Stimulated activated CD4-positive, alpha-beta T cell treated with anti-CD3 and anti-CD28 coated beads, TNF-alpha, amount 100 ng/mL, for 1 hour (primary cell): ENCODE measurements at places on chromosomes 2 and 18.

DNA sequence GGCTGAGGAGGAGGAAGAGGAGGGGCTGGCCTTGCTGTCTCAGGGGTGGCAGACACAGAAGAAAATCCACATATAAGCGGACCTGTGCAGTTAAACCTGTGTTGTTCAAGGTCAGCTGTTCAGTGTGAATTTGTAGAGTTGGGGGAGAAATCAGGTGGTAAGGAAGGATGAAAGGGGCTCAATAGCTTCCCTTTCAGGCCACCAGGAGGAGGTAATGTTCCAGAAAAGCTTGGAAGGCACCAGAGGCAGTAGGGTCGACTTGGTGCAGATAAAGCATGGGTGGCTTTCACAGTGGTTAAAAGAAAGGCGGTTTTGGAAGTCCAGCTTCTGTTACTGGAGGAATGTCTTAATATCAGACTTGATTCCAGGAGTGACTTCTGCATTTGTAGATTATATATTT, 167.4 kb downstream of the THSD7B start:
- no peak for DNase-seq

- DNase-seq, result no peak
Measured at GRCh38 chr2:119119076-119119785, 39.3 kb downstream of the C1QL2 start.

DNA sequence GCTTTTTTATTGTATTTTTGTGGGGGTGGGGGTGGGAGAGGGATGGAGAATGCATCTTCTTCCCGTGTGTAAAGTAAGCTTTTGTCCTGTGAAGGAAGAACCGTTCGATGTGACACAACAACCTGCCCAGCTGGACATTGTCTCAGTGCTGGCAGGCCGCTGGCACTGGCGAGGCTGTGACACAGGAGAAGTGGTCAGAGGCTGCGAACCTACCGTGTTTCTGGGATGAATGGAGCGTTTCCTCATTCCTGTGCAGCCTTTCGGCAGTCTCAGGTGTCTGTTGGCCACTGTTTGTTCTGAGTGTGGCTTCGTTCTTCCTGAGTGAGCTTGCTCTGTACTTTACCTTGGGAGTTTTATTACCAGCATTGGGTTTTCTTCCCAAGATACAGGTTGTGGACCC, 8.0 kb downstream of the RAMP1 start:
- DNase-seq, result no peak

DNA sequence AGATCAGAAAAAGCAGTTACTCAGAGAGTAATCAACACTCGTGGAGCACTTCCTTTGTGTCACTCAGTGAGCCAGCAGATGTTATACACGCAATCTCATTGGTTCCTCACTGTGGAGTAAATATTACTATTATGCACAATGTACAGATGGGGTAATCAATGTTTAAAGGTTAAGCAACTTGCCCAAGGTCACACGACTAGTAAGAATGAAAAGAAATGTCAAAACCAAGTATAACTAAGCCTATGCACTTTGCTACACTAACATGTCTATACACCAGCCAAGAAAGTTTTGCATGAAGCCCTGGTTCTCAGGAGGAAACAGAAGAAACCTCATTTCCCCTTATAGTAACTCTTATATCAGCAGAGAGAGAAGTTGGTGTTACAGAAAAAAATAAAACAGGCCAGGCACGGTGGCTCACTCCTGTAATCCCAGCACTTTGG, 5.4 kb downstream of the METTL21A start:
- no peak for DNase-seq

DNA sequence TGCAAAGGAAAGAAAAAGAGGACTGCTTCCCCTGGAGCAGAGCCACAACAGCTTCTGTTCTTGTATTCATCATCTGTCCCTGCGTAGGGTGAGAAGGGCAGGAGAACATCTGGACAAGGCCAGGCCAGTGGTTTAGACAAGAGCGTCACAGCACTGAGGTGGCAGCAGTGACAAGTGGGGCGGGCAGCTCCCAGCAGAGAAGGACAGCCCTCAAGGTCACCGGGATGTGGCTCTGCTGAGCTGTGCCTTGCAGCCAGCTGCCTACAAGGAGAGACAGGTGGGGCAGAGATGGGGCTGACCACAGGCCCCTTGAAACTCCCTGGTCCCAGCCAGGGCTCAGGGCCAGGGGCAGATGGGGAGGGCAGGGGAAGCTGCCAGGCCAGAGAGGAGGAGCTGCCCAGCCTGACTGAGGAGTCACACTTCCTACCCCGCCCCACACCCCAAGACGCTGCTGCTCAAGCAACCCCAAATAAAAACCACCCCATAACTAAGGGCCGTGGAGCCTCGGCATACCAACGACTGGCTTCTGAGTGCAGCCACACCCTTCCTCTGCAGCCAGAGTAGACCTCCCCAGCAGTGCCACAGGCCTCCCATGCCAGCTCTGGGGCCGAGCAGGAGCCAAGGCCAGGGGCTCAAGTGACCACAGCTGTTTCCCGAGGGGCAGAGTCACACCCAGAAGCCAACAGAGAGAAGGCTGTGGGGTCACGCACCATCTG, 5.4 kb downstream of the RAB11FIP5 start:
- no peak for DNase-seq

GRCh38 chr2:109187711-109188495, 58.9 kb downstream of the SH3RF3 start:
- no peak for DNase-seq

- no peak for DNase-seq
Measured at GRCh38 chr2:172376016-172376415, 51.4 kb upstream of the ITGA6 start.

- no peak for DNase-seq
Measured at GRCh38 chr2:85401844-85402243, 8.3 kb downstream of the CAPG start.

GRCh38 chr18:24346254-24346653, 51.4 kb downstream of the OSBPL1A start:
- DNase-seq, result no peak

- DNase-seq, result no peak
Measured at GRCh38 chr18:78805840-78806239, 173.8 kb upstream of the SALL3 start.

GRCh38 chr18:11327391-11328009, 178.1 kb upstream of the PIEZO2 start:
- no peak for DNase-seq

- DNase-seq, result no peak
Measured at GRCh38 chr18:12291161-12291560, 16.9 kb upstream of the TUBB6 start.

GRCh38 chr2:43152741-43153647, 73.4 kb downstream of the ZFP36L2 start:
- no peak for DNase-seq

- DNase-seq, result no peak
Measured at GRCh38 chr18:59298871-59299270, 19.6 kb downstream of the CPLX4 start.

- DNase-seq, result no peak
Measured at GRCh38 chr18:30616414-30616813, 426.1 kb downstream of the DSC3 start.

- DNase-seq, result no peak
Measured at GRCh38 chr2:24919506-24920097, 435 bp downstream of the ADCY3 start.

DNA sequence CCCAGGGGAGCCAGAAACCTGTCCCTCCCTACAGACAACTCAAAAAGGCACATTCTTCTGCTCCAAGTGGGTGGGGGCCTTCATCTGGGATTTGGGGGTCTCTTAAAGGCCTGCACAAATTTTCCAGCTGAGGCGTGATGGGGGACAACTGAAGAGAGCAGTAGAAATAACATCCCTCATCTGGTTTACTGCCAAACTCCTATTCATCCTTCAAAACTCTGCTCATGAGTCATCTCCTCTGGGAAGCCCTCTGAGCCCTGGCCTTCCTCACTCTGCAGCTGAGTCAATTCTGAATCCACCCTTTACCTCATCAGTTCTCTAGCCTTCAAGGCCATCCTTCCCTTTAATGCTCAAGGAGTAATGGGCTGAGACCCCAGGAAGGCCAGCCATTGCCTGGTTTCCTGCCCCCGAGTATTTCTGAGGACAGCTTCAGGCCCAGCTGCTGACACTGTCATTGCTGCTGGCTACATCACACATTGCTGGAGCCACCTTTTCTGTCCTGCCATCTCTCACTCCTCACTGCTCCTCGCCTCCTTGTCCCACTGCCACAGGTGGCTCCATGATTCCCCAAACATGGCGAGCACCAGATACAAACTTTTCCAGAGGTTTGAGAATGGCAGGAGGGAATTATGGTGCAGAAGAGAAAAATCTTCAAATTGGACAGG, 32.2 kb upstream of the GLI2 start:
- no peak for DNase-seq

- no peak for DNase-seq
Measured at GRCh38 chr2:62596061-62596921, 90.3 kb upstream of the TMEM17 start.

- DNase-seq, result no peak
Measured at GRCh38 chr2:12928197-12928774, 211.6 kb downstream of the TRIB2 start.

GRCh38 chr2:217990791-217991465, 11.9 kb downstream of the TNS1 start:
- DNase-seq, result no peak

DNA sequence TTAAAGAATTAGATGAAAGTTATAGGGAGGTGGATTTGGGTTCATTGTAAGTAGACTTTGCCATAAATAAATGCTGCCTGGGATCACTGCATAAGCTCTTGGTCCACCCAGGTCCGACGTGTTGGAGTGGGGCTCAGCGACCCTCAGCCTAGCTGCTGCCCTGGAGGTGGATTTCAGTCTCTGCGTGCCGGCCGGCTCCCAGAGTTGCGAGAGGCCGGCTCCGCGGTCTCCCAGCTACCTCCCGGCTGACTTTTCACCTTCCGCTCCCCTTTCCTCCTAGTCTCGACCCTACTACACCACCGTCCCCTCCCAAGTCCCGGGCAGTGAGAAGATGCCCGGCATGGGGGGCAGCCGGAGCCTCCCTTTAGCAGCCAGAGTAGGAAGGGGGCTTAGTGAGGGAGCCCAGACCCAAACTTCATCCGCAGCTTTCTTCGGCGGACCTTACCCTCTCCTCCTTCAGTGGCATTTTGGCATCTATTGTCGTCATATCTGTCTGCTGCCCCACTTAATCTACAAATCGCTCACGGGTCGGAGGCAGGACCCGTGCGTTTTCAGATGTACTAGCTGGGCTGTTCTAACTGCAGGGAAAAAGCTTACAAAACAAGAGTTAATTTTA, 8.1 kb downstream of the EMX1 start:
- no peak for DNase-seq

- no peak for DNase-seq
Measured at GRCh38 chr18:59155153-59155552, 15.5 kb downstream of the SEC11C start.

GRCh38 chr2:111219285-111219684, 98.6 kb downstream of the BCL2L11 start:
- DNase-seq, result no peak
